ENCODE measurements at places on chromosomes 7 and 10. TPM values are rescaled to one million over a fixed set of nuclear protein-coding genes. Genes with fewer than 3 reads are reported as not detected.

AOC1 gene
- total RNA-seq: not detected

FAM171A1 gene
- total RNA-seq: 35.1 TPM

NEBL gene
- total RNA-seq: 45.6 TPM

UCMA gene
- not detected for total RNA-seq

TCERG1L gene
- total RNA-seq: 3.0 TPM
